ENCODE measurements at places on chromosomes 4 and X. TPM values are rescaled to one million over a fixed set of nuclear protein-coding genes. Genes with fewer than 3 reads are reported as not detected.

- no peak for DNase-seq
Observed at GRCh38 chrX:16661495-16661894, 11.5 kb downstream of the S100G start.

DNA sequence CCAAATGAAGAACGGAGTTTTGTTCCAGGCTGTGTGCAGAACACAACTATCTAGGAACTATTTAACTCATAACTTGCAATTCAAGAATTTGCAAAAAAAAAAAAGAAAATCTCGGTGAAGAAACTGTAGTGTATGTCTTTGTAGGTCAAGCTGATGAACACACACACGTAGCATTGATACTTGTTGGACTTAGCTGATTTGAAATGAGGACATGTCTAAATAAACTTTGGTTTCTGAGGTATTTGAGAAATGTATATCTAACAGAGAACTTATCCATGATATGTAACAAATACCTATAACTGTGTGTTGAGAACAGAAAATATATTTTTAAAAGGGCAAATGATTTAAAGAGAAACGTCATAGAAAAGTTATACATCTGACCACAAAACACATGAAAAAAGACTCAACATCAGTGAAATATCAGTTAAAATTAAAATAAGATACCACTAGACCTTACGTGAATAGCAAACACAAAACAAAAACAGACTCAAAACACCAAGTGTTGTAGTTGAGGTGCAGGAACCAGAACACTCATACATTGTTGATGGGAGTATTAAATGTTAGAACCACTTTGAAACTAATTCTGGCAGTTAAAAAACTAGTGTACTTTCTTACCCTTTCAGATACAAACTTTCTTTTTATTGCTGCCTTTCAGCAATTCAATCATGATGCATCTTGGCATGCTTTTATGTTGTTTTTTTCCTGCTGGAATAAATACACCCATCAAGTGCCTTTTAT lies 1535.8 kb upstream of the PCDH10 start:
- no peak for DNase-seq

DNA sequence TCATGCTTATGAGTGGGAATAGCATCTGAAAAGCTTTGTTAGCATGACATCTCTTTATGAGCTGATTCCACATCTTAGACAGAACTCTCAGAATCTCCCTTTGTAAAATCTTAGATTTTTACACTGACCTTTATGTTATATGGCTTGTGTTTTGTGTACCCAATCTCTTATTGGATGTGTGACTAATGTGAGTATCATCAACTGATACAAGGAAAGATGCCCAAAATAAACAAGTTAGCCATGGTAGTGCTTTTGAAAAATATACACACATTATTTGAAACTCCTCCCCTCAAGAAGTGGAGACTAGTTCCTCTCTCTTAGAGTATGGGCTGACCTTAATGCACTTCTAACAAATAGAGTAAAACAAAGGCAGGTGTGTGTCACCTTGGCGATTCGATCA lies 160.1 kb upstream of the NRK start:
- no peak for DNase-seq

- DNase-seq, result no peak
Observed at GRCh38 chrX:38664285-38664684, 102.9 kb downstream of the TSPAN7 start.

Gene HTR2C
- total RNA-seq, result not detected

- DNase-seq, result peak; percentile 33
Observed at GRCh38 chr4:121900132-121900983, 30.1 kb upstream of the BBS7 start.

Gene DCAF12L1
- not detected for total RNA-seq

GRCh38 chr4:88610771-88611170 lies 18.5 kb downstream of the HERC3 start:
- no peak for DNase-seq

Gene PNMA5
- not detected for total RNA-seq

DNA sequence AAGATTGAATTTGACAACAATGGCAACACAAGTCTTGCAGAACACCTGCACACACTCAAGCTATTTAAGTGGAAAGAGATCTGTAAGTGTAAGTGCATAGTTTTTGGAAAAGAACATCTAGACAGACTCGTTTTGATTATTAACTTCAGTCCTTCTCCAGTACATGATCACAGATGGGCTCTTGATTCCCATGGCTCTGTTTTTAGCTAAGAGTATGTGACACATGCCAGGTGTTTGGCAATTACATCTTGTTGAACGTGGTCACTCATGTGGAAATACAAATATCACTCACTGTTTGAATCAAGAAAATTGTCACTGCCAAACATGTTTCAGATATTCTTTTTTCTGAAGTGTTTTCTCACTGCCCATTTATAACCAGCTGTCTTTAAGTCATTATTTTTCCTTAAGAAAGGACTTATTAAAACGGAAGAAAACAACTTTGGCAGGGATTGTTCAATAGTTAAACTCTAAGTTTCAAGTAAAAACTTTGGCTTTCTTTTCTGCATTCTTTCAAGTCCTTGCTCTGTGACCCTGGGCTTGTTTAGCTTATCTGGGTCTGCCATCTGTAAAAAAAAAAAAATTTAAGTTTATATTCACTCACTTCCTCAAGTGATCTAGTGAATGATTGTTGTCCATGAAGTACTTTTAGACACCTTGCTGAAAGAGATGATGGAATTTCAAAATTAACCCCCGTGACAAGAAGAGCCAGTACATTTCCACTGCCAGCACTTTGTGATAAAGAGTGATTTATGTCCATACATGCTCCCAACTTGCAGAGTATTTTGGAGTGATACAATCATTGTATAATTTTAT lies 125.4 kb downstream of the ATXN3L start:
- DNase-seq, result no peak

DNA sequence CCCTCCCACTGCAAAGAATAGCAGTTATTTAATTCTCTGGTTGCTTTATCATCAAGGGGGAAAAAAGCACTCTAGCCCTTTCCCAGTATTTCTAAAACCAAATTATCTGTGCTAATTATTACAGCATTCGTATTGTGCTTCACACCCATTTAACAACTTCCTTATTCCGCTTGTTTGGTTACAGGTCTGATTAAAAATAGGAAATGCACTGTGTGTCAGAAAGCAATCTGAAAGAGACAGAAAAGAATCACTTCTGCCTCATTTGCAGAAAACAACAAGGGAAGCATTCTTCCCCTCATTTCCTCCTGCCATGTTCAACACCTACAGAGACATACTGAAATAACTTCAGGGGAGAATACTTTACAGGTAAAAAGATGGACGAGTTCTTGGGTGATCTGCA lies 114.9 kb upstream of the MAP3K15 start:
- no peak for DNase-seq

- DNase-seq, result no peak
Observed at GRCh38 chr4:57496697-57497471, 386.7 kb upstream of the IGFBP7 start.

Gene CSAG2
- total RNA-seq, result not detected

DNA sequence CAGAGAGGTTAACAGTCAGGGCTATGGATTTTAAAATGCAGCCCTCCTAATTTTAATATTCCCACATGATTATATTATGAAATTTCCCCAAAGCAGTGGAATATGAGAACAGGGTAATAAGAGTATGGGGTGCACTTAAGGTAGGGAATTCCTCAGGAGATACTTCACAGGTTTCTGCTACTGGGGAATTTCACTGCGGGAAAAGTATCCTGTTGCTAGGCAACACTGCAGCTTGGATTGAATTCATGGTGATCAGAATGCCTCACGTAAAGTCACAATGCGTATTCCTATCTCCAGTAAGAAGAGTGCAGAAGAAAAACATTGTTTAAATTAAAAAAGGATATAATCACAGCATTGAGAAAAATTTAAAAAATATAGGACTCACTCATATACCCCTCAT lies 398.1 kb upstream of the RPS6KA3 start:
- DNase-seq, result no peak

DNA sequence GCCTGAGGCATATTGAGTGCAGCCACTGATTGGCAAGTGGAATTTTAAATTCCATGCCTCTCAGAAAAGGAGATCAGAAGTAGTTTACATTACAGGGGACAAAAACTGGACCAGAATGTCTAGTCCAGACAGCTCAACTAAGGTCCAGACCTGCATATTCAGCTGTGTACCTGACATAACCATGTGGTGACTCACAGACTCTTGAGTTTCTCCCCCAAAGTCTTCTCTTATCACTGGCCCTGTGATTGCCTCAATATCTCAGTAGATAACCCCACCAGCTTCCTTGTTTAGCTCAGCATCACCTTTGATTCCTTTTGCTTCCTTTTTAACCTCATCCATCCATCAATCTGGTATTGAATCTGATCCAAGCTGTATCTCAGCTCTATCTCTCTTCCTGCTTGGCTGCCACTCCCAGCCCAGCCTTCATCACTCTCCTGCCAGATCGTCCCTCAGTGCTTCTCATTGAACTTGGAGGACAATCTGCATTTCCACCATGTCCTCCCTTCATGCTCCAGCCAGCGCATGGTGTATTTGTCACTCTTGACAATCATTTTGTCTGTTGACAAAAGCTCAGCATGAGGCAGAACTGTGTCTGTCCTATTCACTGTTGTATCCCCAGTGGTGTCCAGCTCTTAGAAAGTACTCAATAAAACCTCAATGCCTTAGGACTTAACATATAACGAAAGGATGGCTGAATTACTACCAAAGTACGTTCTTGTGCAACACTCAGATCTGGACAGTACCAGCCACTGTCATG lies 27.8 kb upstream of the SLC2A9 start:
- DNase-seq, result no peak

Gene ASB12
- total RNA-seq, result not detected

DNA sequence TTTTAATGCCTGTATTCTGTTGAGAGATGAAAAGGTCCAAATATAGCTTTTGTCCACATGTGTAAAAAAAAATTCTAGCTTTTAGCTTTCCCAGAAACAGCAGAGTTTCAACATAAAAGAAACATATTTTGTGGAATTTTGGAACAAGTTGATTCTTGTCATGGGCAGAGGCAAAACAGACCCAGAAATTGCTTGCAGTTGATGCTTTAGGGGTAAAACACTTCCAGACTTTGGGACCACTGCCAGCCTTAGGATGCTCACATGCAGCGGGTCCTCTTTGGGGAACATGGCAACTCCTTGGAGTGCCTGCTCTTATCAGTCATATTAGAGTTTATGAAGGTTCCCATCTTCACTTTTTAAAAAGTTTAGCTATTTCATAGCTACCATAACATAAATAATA lies 30.4 kb downstream of the DCLK2 start:
- DNase-seq, result no peak

Gene KIF4A
- 16.5 TPM for total RNA-seq

GRCh38 chrX:75045369-75045768 lies 110.7 kb downstream of the ABCB7 start:
- DNase-seq, result no peak

Gene SMIM10
- total RNA-seq, result 1.3 TPM

Gene CHST7
- total RNA-seq, result 3.5 TPM

Gene CCNG2
- total RNA-seq, result 3.7 TPM

- DNase-seq, result no peak
Observed at GRCh38 chrX:149630681-149631233, 835 bp downstream of the TMEM185A start.
